Uterus (tissue), 4 donors: ENCODE measurements at places on chromosomes 4 and X.

GRCh38 chrX:134669378-134670098, 11.3 kb upstream of the PLAC1 start:
- peak; percentile 66 for DNase-seq

DNA sequence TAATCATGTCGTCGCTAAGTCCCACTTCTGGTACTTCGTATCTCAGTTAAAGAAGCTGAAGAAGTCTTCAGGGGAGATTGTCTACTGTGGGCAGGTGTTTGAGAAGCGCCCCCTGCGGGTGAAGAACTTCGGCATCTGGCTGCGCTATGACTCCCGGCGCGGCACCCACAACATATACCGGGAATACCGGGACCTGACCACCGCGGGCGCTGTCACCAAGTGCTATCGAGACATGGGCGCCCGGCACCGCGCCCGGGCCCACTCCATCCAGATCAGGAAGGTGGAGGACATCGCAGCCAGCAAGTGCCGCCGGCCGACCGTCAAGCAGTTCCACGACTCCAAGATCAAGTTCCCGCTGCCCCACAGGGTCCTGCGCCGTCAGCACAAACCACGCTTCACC, 11.3 kb downstream of the PNCK start:
- no peak for DNase-seq

- DNase-seq = no peak
Measured at GRCh38 chr4:175509320-175509719, 302.7 kb downstream of the GPM6A start.

- no peak for DNase-seq
Measured at GRCh38 chrX:112851161-112851779, 10.6 kb upstream of the AMOT start.

GRCh38 chrX:28177202-28177601, 196.0 kb upstream of the DCAF8L1 start:
- DNase-seq = no peak

DNA sequence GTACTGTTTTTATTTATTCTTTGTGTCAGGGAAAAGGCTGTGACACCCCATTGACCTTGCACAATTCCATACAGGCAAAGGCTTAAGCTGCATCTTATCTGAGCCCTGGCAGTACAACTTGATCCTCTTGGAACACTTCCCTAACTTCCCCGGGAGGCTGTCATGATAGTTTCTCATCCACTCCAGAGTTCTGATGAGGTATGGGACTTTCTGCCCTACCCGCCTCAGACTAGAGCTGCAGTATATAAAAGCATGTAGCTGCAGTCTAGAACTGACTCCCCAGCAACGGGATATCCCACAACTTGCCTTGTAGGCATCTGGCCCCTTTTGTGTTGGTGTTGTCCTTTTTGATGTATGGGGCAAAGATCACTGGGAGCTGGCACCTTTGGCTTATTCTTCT, 72.7 kb downstream of the FNIP2 start:
- no peak for DNase-seq

DNA sequence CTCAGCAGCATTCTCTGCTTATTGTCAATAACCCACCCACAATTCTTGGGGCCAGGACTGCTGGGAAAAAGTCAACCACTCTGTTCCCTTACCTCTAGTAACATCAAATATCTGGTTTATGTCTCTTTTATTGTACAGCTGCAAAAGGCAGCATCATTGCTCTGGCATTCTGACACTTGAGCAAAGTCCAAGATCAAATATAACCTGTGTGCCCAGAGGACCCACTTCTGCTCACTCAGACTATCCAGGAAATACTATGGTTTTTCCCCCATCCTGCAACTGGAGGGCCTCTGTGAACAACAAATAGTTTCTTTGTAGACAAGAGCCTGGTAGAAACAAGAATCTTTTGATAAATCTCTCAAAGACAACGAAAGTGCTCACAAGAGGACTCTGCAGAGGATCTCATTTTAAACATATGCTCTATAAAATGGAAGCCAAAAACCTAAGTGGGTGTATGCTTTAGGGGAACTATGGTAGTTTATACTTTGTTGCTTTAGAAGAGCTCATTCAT, 154.7 kb downstream of the RAB28 start:
- DNase-seq = no peak

- peak; percentile 37 for DNase-seq
Measured at GRCh38 chr4:141350122-141350905, 129.6 kb downstream of the ZNF330 start.

- DNase-seq = no peak
Measured at GRCh38 chrX:20263474-20263873, 3.2 kb downstream of the RPS6KA3 start.
